Temporal lobe (tissue), 4 donors: ENCODE measurements at places on chromosomes 6 and 20. TPM values are rescaled to one million over a fixed set of nuclear protein-coding genes. Genes with fewer than 3 reads are reported as not detected.

Gene ZSCAN31
- total RNA-seq: 9.6 TPM

Gene IL17A
- total RNA-seq: not detected

Gene PGM3
- total RNA-seq: 32.7 TPM

Gene PRR18
- total RNA-seq: 0.25 TPM

Gene CPXM1
- total RNA-seq: 10.1 TPM

Gene WFDC6
- total RNA-seq: not detected

Gene TTLL9
- total RNA-seq: 3.7 TPM
